ENCODE measurements at places on chromosomes 16 and 17.

- DNase-seq: peak; percentile 21
Measured at GRCh38 chr17:67629971-67630320, 87.8 kb upstream of the NOL11 start.

- DNase-seq: peak; percentile 74
Measured at GRCh38 chr16:57985204-57986181, 14.6 kb upstream of the CNGB1 start.

DNA sequence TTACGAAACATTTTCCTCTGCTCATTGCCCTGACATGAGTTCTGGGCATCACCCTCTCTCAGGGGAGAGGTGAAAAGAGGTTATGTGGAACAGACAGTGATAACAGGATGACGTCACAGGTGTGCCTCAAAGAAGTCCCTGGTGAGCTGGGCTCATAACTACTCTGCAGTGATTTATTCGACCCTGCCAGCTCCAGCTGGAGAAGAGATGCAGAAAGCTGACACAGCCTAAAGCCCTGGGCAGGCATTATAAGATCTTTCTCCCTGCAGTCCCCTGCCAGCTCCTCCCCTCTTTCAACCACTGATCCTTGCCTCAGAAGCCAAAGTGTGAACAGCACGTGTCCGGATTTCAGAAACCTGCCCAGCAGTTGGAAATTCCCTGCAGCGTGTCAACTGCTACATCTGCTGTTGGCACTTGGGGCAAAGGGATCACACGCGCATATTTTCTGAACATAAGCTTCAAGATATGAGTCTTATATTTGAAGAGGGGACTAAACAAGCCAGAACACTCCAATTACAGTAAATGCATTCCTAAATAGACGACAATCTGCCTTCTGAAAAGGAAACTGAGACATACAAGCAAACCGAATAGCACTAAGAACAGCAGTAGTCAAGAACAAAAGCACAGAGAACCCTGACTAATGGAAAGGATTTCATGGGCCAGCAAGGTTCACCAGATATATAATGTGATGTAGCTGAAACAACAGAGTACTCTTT lies 80.5 kb downstream of the SMG6 start:
- no peak for DNase-seq

DNA sequence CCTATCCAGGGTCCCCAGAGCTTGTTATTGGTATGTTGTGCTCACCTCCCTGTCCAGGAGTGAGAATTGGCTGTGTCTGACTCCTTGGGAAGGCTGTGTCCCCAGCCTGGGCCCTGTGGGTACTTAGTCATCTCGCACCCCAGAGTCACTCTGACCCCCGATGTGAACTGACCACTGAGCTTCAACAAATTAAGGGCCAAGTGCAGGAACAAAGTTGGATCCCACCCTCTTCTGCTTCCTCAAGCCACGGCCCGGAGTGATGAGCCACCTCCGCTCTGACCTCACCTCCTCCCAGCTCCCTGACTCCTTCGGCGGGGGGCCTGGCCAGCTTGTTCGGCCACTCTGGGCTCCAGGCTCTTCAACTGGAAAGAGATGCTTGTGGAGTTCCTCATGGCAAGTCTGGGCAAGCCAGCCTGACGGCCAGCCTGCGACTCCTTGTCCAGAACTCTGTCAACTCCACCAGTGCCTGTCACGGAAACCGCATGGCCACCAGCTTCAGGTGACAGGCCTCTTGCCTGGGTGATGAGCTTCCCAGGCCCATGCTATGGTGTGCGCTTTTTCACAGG lies 22.3 kb upstream of the MPRIP start:
- no peak for DNase-seq

- DNase-seq: peak; percentile 4
Measured at GRCh38 chr17:60229188-60229802, 79.5 kb downstream of the CA4 start.

- DNase-seq: no peak
Measured at GRCh38 chr16:28301154-28301553, 8.8 kb downstream of the SBK1 start.

DNA sequence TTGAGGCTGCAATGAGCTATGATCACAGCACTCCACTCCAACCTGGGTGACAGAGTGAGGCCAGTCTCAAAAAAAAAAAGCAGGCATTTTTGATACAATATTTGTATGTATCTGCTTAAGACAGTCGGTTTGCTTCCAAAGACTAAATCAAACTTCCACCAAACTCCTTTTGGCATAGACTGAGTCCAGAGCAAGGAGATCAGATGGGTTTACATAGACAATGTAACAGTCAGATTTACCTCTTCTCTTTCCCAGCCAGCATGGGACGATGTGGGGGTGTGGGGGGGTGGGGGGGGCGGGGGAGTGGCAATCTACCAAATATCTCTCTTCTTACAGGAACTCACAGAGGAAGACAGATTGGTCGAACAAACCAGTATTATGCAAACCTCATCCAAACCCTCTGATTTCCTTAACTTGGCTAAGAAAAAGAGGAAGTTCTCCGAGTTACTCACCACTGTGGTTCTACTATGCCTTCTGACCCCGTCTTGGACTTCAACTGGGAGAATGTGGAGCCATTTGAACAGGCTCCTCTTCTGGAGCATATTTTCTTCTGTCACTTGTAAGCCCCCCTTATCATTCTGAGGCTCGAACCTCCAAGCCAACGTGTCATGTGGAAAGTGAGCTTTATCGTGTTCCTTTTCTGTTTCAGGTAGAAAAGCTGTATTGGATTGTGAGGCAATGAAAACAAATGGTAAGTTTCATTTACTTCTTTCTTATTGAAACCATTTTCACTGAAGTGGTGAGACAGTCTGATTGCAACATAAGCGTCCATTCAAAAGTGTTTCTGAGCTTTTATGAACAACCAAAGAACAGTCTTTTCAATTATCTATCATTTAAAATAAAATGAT lies at the start of gene MILR1:
Gene MILR1, plus strand, starts transcription at position 451 of the 848 bp plus-strand sequence. Its CDS starts 54 bp downstream, at position 505.
- peak; percentile 98 for DNase-seq

- DNase-seq: no peak
Measured at GRCh38 chr17:31674305-31674704, 184.7 kb downstream of the COPRS start.

DNA sequence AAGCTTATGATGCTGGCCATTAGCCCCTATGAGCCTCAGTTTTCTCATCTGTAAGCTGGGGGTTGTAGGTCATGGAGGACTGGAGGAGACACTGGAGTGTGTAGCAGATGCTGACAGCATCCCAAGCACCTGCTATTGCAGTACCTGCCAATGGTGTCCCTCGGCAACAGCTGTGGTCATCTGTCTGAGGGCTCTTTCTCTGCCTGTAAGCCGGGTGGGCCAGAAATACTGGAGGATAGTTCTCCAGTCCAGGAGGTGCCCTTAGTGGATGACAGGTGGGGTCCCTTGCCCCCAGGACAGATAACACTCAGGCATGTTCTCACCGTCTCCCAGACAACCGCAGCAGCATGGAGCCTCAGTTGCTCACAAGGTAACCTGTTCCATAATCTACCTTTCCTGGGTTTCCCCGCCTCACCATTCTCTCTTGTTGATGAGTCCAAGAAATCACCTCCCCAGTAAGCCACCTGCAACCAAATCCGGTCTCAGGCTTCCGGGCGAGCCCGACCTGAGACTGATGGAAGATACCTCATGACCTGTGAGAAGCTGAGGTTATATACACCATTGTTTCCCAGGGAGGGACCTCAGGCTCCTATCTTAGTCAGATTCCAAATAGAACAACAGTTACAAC lies 23.8 kb downstream of the NLRP1 start:
- no peak for DNase-seq

DNA sequence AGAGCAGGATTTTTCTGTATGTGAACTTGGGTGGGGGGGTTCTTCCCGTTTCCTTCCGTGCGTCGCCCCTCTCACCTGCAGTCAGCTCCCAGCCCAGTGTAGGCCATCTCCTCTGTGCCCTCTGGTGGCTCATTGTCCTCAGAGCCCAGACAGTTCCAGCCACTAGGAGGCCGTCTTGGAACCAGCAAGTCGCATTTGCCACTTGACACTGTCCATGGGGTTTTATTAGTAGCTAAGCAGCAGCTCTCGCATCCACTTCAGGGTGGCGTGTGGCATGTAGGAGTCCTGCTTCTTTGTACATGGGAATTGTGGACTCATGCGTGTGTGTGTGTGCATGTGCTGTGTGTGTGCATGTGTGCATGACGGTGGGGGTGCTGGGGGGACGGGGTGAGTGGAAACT lies 74.0 kb downstream of the SEC14L1 start:
- DNase-seq: peak; percentile 85

DNA sequence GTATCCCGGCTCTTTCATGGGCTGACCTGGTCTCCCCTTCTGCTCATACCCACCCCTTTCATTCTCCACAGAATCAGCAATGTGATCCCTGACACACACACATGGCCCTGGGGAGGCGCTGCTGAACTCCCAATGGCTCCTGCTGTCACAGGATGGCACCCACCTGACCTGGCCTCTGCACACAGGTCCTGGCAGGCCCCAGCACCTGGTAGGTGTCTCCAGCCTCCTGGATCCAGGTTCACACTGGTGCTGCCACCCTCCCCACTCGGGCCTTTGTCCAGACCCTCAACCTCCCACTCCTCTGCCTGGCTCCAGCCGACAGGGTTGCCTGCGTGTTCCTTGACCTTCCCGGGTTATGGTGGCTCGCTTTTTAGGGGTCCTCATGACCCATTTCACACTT lies 1.3 kb upstream of the CD300C start:
- no peak for DNase-seq

DNA sequence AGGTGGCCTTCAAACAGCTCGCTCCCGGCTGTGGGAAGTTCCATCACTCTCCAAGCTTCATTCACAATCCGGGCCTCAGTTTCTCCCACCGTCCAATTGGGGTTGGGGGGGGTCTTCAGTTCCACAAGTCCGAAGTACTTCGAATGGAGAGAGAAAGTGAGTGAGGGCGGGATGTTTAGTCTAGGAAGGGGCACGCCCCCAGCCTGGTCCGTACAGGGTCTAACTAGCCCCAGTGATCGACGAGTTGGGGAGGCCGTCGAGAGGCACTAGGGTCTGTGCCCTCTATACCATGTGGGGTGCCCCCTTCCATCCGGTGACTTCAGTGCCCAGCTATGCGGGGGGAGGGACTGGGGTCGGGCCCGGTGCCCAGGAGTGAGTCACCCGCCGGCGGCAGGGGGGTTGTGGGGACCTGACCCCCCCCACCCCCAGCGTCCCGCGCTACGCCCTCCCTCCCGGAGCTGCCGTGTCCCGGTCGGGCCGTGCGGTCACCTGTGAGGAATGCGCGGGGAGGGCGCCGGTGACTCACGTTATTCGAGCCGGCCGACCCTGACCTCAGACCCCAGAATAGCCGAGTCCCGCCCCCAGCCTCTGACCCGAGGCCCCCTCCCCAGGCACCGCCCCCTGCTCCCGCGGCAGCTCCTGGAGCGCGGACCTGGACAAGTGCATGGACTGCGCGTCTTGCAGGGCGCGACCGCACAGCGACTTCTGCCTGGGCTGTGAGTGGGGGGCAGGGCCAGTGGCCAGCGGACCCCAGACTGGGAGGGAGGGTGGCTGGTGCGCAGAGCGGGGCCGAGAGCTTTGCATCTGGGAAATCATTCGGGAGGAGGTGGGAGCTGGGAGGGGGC lies 658 bp downstream of the TNFRSF12A start:
- peak; percentile 82 for DNase-seq

DNA sequence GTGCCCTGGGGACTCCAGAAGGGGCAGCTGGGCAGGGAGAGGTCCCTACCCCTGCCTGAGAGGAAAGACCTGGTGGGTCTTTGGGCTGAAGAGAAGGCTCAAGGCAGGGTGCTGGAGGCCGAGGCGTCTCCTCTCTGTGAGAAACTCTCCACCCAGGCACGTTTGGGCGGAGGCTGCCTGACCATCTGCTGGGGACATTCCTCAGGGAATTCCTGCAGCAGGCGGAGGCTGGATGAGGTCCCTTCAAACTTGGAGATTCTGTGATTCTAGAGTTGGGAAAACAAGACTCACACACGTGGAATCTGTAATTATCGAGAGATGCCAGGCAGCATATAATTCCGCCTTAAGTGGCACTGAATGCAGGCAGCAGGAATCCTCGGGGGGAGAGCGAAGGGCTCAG lies 21.1 kb upstream of the PHF12 start:
- no peak for DNase-seq

DNA sequence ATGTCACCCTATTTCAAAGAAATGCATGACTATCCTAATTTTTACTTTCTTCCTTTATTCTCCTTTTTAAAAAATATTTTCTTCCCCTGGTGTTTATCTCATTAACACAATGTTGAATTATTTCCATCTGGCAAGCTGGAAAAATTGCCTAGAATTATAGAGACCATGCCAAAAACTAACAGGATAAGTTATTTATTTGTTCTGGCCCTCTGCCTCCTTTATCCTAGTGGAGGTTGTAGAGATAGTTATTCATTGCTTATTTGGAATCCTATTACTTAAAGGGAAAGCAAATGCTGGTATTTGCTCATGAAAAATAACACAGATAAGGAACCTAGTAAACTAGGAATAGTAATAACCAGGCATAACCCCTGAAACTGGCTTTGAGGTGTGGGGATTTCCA lies 684.9 kb upstream of the KIF2B start:
- DNase-seq: no peak

- DNase-seq: no peak
Measured at GRCh38 chr16:56726926-56727325, 3.0 kb upstream of the NUP93 start.

- DNase-seq: peak; percentile 10
Measured at GRCh38 chr17:56918916-56919315, 5.1 kb upstream of the TRIM25 start.

- DNase-seq: no peak
Measured at GRCh38 chr17:42345396-42346073, 42.7 kb downstream of the STAT3 start.

DNA sequence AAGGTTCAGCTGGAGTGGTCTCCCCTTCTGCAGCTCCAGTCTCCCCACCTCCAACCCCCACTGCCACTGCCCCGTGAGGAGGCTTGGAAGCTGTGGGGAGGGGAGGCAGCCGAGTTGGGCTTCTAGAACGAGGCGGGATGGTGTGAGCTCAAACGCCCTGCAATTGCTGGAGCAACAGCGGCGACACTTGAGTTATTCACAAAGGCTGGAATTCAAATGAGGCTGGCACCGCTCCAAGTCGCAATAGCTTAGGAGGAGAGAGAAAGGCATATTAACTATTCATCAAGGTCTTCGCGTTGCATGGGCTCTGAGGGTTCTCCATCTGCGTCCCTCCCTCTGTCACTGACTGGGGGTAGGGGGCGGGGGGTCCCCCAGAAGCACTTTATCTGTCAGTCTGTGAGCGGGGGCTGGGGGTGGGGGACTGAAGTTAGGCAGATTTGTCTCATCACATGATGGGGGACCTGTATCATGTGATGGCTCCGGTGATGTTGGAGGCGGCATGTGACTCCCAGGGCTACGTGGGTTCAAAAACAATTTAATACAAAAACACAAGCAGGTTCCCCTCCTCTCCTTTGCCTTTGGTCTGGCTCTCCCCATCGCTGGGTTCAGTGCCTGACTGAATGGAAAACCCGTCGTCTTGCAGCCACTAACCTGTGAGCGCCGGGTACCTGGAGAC lies 70.5 kb downstream of the RBBP6 start:
- DNase-seq: peak; percentile 31

Data from common myeloid progenitor, CD34-positive (primary cell).